ENCODE measurements at places on chromosomes 5 and 9. TPM values are rescaled to one million over a fixed set of nuclear protein-coding genes. Genes with fewer than 3 reads are reported as not detected.

GRCh38 chr5:133944263-133945185 lies 23.9 kb downstream of the C5orf15 start:
- H3K36me3 ChIP-seq, result no peaks in the 10 kb centered on the region
- peaks cover 2% of the 10 kb centered on the region for H3K27me3 ChIP-seq
- H3K27ac ChIP-seq, result no peak overlapping the region
- DNase-seq, result peak; percentile 53

GRCh38 chr9:108621991-108622855 lies 233.6 kb downstream of the ACTL7B start:
- no peaks in the 10 kb centered on the region for H3K4me1 ChIP-seq
- H3K27me3 ChIP-seq, result no peaks in the 10 kb centered on the region
- H3K27ac ChIP-seq, result no peak overlapping the region

DNA sequence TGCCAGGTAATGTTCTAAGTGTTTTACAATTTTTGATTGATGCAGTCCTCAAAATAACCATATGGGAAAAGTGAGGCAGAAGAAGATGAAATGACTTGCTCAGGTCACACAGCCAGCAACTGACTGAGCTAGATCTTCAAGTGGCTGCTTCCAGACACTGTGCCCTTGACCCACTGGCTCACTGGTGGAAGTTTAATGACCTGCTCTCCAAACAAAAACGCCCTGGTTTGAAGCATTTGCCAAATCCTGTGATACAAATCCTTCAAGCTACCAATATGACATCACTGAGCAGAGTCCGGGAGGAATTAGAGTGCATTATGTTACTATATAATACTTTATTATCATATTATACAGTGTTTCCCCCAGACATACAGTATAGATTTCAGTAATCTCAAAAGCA lies 459.4 kb downstream of the GADD45G start:
- H3K4me3 ChIP-seq, result no peak overlapping the region
- DNase-seq, result no peak
- H3K4me1 ChIP-seq, result no peaks in the 10 kb centered on the region

DNA sequence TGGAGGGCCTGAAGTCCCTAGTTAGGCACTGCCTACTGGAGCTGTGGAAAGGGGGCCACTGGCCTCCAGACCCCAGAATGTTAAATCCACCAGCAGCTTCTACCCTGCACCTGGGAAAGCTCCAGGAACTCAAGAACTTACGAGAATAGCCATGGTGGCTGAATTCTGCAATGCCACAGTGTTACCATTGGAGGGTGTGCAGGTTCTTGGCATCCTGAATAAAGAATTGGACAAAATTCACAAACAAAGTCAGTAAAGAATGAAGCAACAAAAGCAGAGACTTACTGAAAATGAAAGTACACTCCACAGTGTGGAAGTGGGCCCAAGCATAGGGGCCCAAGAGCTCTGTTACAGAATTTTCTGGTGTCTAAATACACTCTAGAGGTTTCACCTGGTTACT lies 107.0 kb downstream of the PRDM9 start:
- no peak for DNase-seq
- H3K36me3 ChIP-seq, result no peaks in the 10 kb centered on the region
- no peak overlapping the region for H3K27ac ChIP-seq
- H3K4me3 ChIP-seq, result no peak overlapping the region

DNA sequence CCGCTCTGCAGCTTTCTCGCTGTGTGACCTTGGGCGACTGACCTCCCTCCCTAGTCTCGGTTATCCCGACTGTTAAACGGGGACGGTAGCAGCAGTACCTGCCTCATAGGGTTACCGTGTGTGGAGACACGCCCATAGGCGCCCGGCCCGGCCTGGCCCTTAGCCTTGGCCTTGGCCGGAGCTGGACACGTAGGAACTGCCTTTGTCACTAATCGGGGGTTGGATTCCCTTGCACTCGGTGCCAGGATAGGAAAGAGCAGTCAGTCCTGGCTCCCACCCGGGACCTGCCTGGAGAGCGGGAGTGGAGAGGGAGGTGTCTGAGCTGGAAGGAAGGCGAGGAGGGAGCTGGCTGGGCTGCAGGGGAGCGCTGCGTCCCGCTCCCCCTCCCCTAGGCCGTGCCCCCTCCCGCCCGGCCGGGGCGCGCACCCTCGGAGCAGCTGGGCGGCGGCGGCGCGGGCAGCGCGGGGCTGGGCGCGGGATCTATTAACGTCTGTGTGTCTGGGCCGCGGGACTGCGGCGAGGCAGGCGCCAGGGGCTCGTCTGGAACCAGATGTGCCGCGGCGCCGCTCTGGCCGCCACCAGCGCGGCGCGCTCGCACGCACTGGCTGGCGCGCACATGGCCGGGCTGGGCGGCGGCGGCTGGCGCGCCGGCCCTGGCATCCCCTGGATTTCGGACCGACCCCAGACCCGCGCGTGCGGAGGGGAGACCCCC lies 31.7 kb downstream of the PRRX2 start:
- H3K4me1 ChIP-seq, result peaks cover 2% of the 10 kb centered on the region
- H3K36me3 ChIP-seq, result no peaks in the 10 kb centered on the region
- H3K4me3 ChIP-seq, result peak overlapping the region; percentile 72
- DNase-seq, result peak; percentile 44
- no peak overlapping the region for H3K27ac ChIP-seq
- peaks cover 64% of the 10 kb centered on the region for H3K27me3 ChIP-seq

DNA sequence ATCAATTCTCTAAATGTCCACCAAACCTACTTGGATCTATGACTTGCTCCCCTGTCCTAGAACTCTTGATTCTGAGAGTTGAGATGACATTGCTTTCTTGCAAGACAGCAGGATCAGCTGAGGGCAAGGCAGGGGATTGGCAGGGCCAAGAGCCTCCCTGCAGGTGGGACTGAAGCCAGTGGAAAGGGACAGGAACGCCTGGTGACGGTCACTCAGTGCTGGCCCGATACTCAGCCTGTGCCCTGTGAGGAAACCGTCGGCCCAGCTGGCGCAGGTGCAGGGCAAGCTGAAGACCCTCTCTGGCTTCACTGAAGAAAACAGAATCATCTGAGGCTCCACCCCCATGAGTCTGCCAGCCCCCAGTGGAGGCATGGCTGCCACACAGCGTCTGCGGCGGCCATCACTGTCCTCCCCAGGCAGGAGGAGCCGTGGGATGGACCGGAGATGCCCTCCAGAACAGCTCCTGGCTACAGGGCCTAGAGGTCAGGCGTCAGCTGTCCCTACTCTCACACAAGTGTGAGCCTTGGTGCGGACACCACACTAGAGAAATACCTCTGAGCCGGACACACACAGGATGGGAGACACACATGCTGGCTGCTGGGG lies 14.7 kb downstream of the UBAC1 start:
- no peaks in the 10 kb centered on the region for H3K27me3 ChIP-seq
- H3K27ac ChIP-seq, result no peak overlapping the region
- H3K36me3 ChIP-seq, result peaks cover 36% of the 10 kb centered on the region
- no peaks in the 10 kb centered on the region for H3K4me1 ChIP-seq
- no peak for DNase-seq

DNA sequence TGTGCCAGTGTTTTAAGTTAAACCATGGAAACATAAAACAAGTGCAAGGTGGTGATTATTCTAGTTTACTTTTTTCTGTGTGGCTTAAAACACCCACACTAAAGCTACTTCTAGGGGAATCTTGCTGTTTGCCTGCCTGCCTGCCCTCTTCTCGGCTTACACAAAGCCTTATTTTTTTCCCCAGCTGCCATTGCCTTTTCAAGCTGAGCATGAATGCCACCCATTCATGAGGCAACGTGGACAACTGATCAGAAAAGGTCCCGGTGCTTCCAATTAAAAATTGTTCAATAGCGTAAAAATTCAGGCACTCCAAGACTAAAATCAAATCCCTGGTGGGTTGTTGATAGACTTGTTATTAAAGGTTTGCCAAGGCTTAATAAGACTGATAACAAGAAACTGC lies 401.4 kb downstream of the TMEM161B start:
- DNase-seq, result no peak
- no peaks in the 10 kb centered on the region for H3K4me1 ChIP-seq
- no peak overlapping the region for H3K27ac ChIP-seq
- no peak overlapping the region for H3K4me3 ChIP-seq
- no peaks in the 10 kb centered on the region for H3K27me3 ChIP-seq
- H3K36me3 ChIP-seq, result no peaks in the 10 kb centered on the region

- H3K27me3 ChIP-seq, result peaks cover 20% of the 10 kb centered on the region
- no peak for DNase-seq
- H3K4me3 ChIP-seq, result no peak overlapping the region
- H3K27ac ChIP-seq, result no peak overlapping the region
- no peaks in the 10 kb centered on the region for H3K36me3 ChIP-seq
- H3K4me1 ChIP-seq, result no peaks in the 10 kb centered on the region
These were observed 151.5 kb downstream of the SLC12A2 start for GRCh38 chr5:128234928-128235641.

DNA sequence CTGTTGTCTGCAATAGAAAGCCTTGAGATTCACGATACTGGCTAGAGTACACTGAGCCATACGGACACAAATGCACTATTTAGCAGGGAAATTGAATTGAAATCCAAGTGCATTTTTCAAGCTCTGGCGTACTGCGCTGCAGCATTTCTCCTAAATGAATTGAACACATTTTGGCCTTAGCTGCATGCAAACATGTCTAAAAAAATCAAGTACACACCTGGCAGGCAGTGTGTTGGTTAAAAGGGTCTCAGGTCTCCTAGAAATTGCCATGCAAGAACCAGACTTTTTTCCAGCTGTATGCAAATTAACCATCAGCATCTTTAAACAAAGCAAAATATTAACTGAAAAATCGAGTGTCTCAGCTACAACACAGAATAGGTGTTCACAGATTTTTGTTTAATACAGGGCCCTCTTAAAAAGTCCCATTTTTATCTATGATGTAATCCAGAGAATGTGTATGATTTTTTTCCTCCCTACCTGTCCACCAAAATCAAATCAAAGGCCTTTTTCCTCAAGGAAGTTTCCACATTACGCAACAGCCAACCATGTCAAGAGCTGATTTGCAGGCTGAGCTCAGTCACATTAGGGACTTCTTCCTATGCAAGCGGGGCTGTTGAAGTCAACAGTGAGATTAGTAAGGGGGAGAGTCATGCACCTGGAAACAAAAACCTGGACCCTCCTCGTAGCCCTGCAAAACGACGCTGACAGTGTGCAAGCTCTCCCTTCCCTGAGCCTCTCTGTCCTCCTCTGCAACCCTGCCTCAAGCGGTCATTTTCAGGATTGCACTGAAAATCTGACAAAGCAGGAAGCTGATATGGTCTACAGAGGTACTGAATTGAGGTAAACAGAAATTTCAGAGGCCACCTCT lies 14.1 kb upstream of the SFXN1 start:
- H3K27me3 ChIP-seq, result no peaks in the 10 kb centered on the region
- no peak overlapping the region for H3K27ac ChIP-seq
- H3K36me3 ChIP-seq, result no peaks in the 10 kb centered on the region

DNA sequence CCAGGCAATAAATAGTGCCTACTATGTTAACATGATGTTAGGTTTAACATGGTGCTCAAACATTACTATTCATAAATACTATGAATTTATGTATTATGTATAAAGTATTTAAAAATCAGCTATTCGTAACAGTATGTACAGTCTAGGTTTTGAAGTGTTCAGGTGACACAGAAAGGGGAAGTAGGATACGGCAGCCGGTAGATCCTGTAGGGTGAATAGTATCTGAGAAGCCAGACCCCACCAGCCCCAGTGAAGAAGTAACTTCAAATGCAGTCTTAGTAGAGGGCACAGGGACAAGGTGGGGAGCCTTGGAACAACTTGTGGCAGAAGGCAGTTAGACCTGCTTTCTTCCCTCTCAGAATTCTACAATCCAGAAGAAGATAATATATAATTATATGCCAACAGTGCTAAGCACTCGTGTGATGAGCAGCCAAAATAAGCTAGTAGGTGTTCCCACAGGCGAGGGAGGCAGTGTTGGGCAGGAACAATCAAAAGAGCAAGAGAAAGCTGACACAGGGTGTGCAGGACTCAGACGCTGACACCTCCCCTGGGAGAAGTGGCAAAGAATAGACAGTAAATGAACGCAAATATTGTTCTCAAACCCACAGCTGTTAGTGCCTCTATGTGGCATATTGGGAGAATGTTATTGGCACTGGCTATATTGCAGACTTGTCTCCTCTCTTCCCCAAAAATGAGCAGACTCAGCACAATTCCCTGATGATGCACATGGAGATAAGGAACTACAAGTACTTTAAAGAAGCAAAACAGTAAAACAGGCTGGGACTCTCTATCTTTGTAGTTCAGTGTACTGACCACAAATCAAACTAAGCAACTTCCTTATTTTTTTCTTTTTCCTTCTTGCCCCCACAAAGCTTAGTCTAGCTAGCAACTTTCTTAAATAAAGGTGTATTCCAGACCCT lies 4.6 kb downstream of the ZNF367 start:
- peaks cover 38% of the 10 kb centered on the region for H3K4me1 ChIP-seq
- peaks cover 38% of the 10 kb centered on the region for H3K36me3 ChIP-seq
- peak overlapping the region; percentile 49 for H3K27ac ChIP-seq
- DNase-seq, result no peak
- no peaks in the 10 kb centered on the region for H3K27me3 ChIP-seq

GRCh38 chr9:14147738-14148137 lies 166.2 kb downstream of the NFIB start:
- H3K27me3 ChIP-seq, result peaks cover 7% of the 10 kb centered on the region
- H3K27ac ChIP-seq, result no peak overlapping the region
- H3K4me3 ChIP-seq, result no peak overlapping the region
- DNase-seq, result no peak

DNA sequence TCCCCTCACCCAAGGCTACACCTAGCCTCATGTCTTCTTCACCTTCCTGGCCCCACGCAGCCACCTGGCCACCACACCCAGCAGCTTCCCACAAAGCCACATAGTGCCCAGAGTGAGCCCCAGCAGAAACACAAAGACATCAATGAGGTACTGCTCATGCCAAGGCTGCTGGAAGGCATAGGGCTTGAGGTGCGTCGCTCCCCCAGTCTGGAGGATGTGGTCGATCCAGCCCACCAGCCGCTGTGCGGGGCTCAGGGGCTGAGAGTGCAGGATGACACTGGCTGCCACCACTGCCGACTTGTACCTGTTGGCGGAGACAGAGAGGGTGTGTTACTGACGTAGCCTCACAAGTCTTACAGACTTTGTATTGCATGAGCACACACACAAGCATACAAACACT lies 15.8 kb upstream of the CAPSL start:
- peak; percentile 27 for DNase-seq
- no peak overlapping the region for H3K27ac ChIP-seq
- H3K27me3 ChIP-seq, result peaks cover 34% of the 10 kb centered on the region
- no peak overlapping the region for H3K4me3 ChIP-seq
- H3K36me3 ChIP-seq, result no peaks in the 10 kb centered on the region

DNA sequence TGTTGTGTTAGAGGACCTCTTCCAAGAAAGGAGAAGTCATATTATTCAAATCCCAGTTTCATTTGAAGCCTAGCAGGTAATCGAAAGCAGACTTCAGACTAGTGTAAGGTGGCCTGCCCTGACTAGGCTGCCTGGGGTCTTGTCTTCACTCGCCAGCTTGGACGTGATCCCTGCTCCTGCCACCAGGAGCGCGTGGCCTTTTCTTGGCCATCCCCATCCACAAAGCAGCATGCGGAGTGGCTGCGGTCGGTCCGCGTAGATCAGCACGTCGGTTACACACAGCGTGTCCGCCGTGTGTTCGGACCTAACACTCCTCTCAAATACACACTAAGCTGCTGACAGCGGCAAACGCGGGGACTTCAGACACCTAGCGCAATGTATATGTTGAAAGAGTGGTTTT lies 37.3 kb downstream of the CFAP77 start:
- no peak overlapping the region for H3K27ac ChIP-seq
- no peak for DNase-seq
- peaks cover 11% of the 10 kb centered on the region for H3K4me1 ChIP-seq
- H3K36me3 ChIP-seq, result no peaks in the 10 kb centered on the region
- H3K4me3 ChIP-seq, result no peak overlapping the region

Gene SHROOM1
- 2.3 TPM for total RNA-seq

Gene MACROH2A1
- 201 TPM for total RNA-seq

Gene SLC25A2
- not detected for total RNA-seq

Gene INSYN2B
- total RNA-seq, result not detected

Gene LVRN
- total RNA-seq, result not detected
